ENCODE measurements at places on chromosomes 3 and 15.
A peak's percentile ranks its signal among the peaks of the same experiment; 100 is the strongest.

GRCh38 chr3:12394569-12395271 is 89.6 kb upstream of the TSEN2 start:
- DNase-seq = no peak

- no peak for DNase-seq
These were observed 62.0 kb downstream of the CADM2 start for GRCh38 chr3:85020828-85021227.

GRCh38 chr3:128753715-128754114 is 27.7 kb downstream of the RAB7A start:
- DNase-seq = no peak

GRCh38 chr3:131381445-131382291 is at the start of gene NUDT16:
TSS of gene NUDT16 (plus strand) at chr3:131381774. CDS start at chr3:131381805, 31 bp downstream.
- peak; percentile 99 for DNase-seq

DNA sequence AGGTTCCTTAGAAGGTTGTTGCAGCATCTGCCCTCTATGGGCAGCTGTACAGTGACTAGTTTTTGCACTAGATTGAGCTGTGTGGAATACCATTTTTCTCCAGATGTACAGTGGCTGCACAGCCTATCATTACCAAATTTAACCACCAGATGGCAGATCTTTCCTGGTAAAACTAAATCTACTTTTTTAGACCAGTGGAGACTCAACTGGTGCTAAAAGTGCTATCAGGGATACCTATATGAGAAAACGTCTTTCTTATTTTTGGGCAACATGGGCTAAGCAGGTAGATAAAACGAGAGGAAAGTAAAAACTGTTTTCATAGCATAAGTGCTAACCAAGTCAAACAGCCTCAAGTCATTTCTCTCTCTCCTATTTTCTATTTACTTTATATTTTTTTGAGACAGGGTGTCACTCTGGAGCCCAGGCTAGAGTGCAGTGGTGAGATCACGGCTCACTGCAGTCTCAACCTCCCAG is 21.2 kb downstream of the IGSF10 start:
- peak; percentile 50 for DNase-seq

GRCh38 chr3:120767106-120767505 is 24.6 kb downstream of the GTF2E1 start:
- DNase-seq = no peak

DNA sequence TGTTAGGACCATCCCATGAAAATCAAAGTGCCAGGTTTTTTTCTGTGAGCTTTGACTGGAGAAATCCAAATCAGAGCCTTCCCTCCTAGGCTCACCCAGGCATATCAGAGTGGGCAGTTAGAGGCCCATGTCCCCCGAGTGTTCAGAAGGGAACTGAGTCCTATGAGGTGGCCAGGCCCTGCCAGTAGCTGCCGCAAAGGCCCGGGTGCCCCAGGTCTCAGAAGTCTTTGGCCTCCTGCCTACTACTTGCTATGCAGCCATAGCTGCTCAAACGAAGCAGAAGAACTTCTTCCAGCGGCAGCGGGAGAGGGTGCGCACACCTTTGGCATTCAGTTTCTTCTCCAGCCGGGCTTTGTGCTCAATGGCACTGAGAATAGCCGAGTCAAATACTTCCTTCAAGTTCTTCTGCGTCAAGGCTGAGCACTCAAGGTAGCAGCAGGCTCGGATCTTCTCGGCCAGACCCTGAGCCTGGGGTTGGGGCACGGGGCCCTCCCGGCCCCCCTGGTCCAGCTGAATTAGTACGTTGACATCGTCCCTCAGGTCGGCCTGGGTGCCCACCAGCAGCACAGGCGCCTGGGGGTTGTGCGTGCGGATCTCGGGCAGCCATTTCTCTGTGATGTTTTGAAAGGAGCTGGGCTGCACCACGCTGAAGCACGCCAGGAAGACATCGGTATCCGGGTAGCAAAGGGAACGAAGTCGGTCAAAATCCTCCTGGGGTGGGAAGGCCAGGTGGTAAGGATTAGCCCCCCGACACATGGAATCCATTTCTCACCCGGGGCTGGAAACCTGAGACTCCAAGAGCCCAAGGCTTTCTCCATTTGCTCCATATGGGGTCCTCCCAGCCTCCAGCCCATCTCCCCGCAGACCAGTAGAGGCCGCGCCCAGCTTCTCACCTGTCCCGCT is 992 bp downstream of the RHOV start:
- DNase-seq = no peak

DNA sequence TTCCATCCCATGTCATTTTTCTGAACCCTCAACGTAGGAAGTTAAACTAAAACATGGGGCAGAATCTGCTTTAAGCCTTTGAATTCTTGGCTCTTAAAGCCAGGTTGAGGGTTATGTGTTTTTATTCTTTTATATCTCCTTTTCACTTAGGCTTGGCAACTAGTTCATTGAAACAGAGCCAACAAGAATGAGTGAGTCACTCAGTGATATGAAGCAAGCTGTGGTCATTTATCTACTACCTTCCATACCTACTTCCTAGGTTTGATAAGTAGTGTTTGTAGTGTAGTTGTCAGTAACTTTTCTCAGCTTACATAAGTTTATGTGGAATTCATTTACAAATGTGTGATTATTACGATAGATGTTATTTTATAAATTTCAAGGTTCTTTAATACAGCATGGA is 67.4 kb downstream of the SNRPN start:
- no peak for DNase-seq

GRCh38 chr15:82100111-82100929 is 54.5 kb upstream of the MEX3B start:
- no peak for DNase-seq

DNA sequence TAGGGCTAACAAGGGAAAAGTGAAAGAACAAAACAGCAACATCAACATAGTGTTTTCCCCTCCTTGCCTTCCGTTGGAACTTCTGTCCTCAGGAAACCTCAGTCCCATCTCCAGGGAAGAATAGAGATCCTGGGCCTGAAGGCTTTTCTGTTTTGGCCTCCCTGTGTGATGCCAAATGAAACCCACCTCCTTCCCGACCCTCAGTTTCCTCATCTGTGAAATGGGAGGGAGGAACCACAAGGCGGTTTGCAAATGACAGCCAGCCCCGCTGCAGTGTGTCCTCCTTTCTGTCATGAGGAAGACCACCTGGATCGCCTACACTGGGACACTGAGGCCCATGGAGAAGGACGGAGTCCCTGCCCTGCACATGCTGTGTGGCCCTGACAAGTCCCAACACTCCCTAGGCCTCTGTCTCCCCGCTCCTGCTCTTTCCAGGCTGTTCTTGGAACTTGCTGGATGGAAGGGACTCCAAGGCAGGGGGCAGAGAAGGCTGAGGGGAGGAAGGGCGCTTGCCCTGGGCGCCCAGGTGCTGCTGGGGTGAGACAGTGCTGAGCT is 28.5 kb upstream of the FBLN2 start:
- no peak for DNase-seq

DNA sequence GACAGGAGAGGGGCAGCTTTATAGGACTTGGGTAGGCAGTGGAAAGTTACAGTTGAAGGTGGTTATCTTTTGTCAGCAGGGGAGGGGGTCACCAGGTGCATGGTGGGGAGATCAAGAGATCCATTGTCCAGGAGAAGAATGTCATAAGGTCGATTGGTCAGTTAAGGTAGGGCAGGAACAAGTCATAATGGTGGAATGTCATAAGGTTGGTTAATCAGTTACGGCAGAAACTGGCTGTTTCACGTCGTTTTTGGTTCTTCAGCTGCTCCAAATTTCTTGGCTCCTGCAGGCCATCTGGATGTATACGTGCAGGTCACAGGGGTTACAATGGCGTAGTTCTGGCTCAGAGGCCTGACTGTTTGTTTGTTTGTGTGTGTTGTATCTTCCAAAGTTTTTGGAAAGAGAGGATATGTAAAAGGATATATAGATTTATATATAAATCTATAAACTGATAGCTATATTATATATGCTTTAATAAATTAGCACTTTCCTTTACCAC is 565.1 kb downstream of the ZNF385D start:
- DNase-seq = no peak

DNA sequence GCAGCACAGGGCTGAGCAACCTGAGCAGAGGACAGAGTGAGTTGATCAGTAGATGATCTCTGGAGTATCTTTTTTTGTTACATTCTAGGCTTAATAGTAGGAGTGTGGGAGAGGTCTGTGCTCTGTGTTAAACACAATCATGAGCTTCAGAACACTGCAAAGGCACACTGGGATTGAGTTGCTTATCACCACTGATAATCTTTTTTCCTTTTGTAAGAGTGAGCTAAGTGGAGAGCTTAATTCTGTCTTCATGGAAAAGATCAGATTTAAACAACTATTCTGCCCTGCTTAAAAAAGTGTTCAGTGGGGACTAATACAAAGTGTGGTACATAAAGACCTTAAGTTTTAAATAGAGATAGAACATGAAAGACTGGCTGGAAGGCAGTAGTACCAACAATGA is 1.1 kb downstream of the OR4F6 start:
- DNase-seq = no peak

DNA sequence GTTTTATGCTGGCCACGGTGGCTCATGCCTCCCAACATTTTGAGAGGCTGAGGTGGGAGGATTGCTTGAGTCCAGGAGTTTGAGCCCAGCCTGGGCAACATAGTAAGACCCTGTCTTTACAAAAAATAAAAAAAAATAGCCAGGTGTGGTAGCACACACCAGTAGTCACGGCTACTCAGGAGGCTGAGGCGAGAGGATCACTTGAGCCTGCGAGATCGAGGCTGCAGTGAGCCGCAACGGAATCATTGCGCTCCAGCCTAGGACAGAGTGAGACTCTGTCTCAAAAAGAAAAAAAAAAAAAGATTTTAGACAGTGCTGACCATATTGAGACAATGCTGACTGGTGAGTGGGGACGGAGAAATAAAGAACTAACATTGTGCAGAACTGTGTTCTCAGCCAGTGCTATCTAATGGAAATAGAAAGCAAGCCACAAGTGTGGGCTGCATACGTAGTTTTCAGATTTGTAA is 67.2 kb downstream of the ST6GAL1 start:
- no peak for DNase-seq

- DNase-seq = no peak
These were observed 199.4 kb upstream of the PPP2R3A start for GRCh38 chr3:135766115-135766514.

GRCh38 chr3:144852999-144853398 is 881.4 kb downstream of the DIPK2A start:
- no peak for DNase-seq

GRCh38 chr3:39205919-39206516 is 13.6 kb upstream of the XIRP1 start:
- DNase-seq = no peak

DNA sequence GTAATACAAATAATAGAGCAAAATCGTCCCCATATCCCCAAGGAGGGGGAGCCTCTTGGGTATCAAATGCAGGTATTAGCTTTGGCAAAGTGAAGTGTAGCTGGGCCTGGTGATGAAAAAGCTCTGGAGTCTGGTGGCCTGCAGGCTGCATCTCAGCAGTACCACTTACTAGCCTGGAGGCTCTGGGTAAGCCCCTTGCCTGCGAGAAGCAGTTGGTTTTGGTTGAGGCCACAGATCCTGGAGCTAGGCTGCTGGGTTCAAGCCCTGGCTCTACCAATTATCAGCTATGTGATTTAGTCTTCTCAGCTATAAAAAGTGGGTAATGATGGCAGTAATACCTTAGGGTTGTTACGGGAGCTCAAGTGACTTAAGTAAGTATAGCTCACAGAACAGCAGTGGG is 6.1 kb downstream of the KCNAB1 start:
- DNase-seq = no peak

GRCh38 chr3:191087391-191087790 is 111.7 kb upstream of the OSTN start:
- DNase-seq = no peak

- DNase-seq = peak; percentile 54
These were observed 527 bp downstream of the B2M start for GRCh38 chr15:44711743-44712345.

DNA sequence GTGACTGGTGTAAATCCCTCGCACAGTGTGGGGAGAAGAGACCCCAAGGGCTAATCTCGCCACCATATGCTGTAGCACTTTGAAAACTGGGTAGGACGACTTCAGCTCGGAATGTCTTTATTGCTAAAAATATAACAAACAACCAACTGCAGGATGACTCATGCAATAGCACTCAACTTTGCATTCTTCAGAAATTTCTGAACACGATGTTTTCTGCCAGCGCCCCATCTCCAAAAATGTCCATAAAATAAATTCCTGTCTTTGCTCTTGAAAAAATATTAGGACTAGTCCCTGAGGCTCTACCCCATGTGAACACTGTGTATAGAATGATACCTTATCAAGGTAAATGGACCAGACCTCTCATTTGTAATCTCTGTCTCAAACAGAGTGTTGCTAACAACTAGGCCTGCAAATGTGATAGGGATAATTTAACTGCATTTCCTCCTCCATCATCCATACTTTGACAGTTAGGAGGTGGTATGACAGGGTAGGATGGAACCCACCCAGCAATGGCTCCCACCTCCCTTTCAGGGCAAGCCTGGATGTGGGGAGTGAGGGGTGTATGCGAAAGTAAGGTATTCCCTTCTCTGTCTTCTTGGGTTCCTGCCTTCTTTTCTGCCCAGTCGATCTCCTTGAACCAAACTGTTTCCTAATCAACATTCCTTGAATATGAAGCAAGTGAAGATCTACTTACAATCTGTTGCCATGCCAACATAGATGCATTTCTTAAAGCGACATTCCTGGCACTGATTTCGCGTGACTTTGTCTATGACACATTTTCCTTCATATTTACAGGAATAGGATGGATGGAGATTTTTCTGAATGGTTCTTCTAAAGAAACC is 201.1 kb downstream of the NR1D2 start:
- no peak for DNase-seq

GRCh38 chr3:179853176-179853575 is 183.6 kb downstream of the PEX5L start:
- no peak for DNase-seq

DNA sequence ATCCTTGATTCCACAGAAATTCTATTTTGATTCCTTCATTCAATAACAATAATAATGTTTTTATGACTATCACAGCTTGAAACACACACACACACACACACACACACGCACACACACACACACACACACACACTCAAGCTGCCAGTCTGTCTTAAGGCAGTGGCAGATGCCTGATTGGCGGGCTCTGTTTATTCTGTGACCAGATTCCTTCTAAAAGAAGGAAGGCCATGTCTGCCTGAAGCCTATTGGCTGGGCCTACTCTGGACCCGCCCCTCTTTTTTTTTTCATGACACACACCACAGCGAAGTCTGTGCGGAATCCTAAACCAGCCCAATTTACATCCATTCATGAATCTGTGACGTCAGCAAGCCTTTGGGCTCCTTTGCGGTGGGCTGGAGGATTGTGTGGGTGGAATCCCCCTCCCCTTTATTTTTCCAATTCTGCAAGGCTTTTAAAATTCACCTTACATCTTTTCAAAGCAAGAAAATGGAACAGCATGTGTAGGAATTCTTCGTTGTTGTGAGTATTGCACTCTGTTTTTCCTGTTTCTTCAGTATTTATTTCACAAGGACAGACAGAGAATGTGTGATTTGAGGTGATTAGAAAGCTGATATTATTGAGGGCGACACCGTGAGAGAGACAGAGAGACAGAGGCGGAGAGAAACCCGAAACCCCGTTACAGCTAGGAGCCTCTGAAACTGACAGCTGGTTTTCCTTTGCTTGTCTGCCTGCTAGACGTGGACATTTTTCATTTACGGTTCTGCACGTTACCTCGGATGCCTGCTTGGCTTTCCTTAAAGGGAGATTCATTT is at the start of gene MAP3K13:
TSS of gene MAP3K13 (plus strand) at position 287 of the 812 bp plus-strand sequence. CDS start 65,446 bp downstream, outside the sequence.
- DNase-seq = peak; percentile 88

GRCh38 chr3:42683875-42684598 is 1.3 kb upstream of the KLHL40 start:
- DNase-seq = peak; percentile 25

Measured in mucosa of gallbladder (tissue), 1 donor.